ENCODE measurements at places on chromosomes 12 and 14.

DNA sequence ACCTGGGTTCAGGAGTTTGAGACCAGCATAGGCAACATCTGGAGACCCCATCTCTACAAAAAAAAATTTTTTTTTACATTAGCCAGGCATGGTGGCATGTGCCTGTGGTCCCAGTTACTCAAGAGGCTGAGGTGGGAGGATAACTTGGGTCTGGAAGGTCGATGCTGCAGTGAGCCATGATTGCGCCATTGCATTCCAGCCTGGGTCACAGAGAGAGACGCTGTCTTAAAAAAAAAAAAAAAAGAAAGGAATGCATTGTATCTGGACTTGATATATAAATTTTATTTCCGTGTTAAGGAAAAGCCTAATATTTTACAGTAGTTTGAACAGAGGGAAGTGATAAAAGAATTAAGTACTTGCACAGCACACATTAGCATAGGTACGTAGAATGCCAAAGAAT is 97.2 kb downstream of the ZC3H14 start:
- DNase-seq = no peak

GRCh38 chr12:28172434-28173030 is 17.7 kb upstream of the CCDC91 start:
- no peak for DNase-seq

DNA sequence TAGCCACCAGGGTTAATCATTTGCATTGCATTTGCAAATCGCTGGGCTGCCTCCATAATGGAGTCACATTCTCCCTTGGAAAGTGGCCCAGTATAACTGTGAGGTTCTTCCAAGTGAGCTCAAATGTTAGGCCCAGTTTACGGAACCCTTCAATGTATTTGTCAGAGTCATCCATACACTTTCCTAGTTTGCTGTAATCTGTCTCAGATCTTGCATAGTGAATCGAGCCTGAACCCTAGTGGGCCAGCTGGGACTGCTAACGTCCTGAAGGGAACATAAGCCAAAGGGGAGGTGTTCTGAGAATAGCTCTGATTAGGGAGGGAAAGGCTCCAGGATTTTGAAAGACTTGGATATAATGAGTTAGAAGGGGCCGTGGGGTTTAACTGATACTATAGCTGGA is 406.3 kb downstream of the SLC6A15 start:
- DNase-seq = no peak

DNA sequence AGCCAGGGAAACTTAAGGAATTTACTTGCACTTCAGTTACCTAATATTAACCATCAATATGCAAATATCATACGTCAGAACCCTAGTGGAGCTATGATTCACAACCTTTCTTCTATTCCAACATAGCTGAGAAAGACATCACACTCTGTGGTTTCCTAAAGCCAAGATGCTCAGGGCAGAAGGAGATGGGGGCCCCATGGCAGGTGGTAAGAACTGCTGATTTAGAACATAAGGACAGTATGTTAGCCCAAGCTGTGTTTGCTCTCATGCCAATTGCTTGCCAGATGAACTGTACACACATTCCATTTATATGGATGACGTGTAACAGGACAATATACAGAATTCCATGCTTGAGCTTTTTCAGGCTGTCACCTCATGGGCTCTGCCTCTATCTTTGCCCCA is 34.6 kb downstream of the HECTD4 start:
- DNase-seq = no peak

GRCh38 chr12:118521036-118521370 is 144.6 kb downstream of the SUDS3 start:
- DNase-seq = no peak

GRCh38 chr12:25745281-25745680 is 192.2 kb upstream of the LMNTD1 start:
- DNase-seq = no peak

- no peak for DNase-seq
Measured at GRCh38 chr12:117528538-117528937, 167.1 kb upstream of the NOS1 start.

Data from stimulated activated naive B cell treated with anti-CD40 and anti-IgM and Interleukin-4, amounts not matched to agents 10 μg/mL and 1 μg/mL and 100 μg/mL, for 72 hours (primary cell).